ENCODE measurements at places on chromosomes 12 and 14.
A peak's percentile ranks its signal among the peaks of the same experiment; 100 is the strongest.

GRCh38 chr14:51844081-51844881 lies 16.1 kb upstream of the GNG2 start:
- no peak for DNase-seq

- no peak for DNase-seq
Measured at GRCh38 chr12:31574803-31575575, 15.9 kb downstream of the DENND5B start.

DNA sequence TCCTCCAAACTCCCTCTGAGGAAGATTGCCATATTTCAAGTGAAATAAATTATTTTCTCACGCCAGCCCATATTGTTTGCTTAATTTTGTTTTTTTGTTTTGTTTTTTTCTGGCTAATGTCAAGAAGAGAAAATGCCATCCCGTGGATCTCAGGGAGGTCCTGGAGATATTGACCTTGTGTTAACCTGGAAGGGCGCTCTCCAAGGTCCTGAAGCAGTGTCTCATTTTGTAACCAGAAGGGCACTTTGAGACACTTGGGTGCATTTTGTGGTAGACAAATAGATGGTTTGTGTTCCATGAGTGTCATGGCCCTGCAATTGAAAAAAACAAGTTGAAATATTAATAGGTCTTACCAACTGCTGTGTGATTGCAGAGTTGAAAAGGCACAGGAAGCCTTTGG lies 268.9 kb downstream of the SUDS3 start:
- peak; percentile 40 for DNase-seq

DNA sequence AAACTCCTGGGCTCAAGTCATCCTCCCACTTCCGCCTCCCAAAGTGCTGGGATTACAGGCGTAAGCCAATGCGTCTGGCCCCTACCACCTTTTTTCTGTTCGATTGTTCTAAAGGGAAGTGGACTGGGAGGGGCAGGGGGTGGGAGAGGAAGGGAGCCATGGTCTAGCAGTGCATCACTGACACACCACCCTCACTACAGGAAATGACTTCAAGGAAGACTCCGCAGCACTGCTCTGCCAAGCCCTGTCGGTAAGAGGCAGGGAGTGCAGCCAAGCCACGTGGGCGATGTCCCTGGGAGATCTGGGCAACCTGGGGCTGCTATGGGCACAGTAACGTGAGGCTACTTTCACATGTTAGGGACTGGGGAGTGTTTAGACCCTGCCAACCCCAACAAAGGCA lies 18.0 kb downstream of the LRRC74A start:
- no peak for DNase-seq

DNA sequence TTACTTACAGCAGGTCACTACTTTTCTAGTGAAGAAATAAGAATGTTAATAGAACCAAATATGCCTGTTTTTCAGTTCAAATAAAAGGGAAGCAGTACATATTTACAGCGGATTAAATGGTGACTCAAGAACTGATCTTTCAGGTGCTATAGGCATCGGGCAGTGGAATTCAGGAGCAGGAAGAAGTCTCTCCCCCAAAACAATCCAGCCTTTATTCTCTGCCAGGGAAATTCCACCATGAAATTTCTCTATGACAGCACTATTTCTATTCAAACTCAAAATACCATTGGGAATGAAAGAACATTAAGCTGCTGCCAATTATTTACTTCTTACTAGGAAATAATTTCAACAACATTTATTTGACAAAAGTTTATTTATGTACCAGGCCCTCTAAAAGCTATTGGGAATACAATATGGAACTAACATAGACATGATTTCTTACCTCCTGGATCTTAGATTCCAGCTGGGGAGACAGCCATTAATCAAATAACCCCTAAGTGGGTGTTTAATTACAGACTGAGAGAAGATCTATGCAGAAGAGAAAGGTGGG lies 60.3 kb upstream of the KRR1 start:
- DNase-seq, result no peak

DNA sequence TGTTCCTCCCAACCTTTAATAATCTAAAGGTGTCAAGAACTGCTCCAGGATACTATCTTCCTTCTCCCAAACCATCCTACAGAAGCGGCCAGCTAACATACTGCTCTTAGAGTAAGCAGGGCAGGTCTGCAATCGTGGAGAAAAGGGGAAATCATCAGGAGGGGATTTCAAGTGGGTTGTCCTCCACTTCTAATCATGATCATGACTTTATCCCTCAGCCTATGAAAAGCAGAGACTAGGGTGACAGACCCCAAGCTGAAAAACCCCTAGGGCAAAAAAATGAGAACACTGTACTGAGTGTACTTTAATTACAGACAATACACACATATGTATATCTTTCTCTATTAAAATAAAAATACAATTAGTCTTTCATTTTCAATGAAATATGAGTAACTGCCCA lies 13.9 kb downstream of the DUSP16 start:
- DNase-seq, result no peak

All from LoVo (cell line).